ENCODE measurements at places on chromosomes 13 and 19. TPM values are rescaled to one million over a fixed set of nuclear protein-coding genes. Genes with fewer than 3 reads are reported as not detected.

Gene PHF11
- 67.8 TPM for total RNA-seq

GRCh38 chr13:51550151-51550550 lies 34.1 kb upstream of the WDFY2 start:
- no peak for DNase-seq

Gene KL
- total RNA-seq = 3.6 TPM

Gene RNF225
- total RNA-seq = 1.8 TPM

DNA sequence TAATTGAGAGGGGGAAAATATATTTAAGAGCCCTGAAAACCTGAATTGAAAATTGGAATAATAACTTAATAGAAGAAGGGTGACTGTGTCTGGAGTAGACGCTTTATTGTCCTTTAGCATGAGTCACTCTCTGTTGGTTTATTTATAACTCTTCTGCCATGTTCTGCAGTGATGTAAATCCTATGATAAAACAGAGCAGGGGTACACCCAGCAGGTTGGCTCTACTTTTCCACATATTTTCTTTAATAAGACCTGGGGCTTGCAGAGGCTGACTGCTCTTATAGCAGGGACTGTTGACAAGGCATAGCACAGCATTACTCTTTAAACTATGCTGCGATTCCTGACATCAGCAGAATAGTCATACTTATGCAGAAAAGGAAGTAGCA lies 389.9 kb upstream of the PCDH9 start:
- no peak for DNase-seq

DNA sequence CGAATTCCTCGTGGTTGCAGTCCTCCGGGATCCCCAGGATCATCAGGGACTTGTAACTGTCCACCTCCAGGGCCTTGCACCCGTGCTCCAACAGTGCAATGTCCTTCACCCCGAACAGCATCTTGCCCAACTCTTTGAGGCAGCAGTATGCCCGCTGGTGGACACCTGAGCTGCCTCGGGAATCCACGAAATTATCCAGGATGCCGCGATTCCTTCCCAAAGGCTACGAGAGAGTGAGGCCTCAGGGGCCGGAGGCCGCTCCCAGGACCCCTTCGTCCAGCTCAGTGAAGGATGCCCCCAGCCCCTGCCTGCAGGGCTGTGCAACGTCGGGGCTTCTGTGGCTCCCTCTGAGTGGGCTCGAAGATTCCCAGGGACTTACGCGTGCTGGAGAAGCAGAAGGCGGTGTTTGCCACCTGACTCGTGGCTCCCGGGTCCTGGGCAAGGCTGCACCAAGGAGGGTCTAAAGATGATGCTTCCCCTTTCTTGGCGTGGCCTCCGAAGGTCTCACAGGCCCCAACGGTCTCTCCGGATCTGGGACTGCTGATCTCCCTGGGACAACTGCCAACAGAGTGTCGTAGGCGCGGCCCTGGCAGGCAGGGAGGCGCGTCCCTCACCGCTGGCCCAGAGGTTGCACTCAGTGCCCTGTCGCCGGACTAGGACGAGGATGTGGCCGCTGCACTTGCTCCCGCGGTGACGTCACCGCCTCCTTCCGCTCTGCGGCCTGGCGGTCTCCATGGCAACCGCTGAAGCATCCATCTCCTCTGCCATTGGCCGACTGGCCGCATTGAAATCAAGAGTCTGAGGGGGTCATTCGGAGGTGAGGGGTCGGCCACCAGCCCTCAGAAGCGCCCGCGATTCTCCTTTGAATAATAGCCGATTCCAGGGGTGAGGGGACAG lies at the start of gene PNMA8C:
TSS of gene PNMA8C (minus strand) at position 698 of the 897 bp plus-strand sequence. CDS start at position 121, 577 bp downstream.
- peak; percentile 63 for DNase-seq

Gene GJA3
- total RNA-seq = 0.13 TPM

Gene MCF2L
- 115 TPM for total RNA-seq

GRCh38 chr19:19582471-19582870 lies 36.0 kb downstream of the PBX4 start:
- no peak for DNase-seq

Gene SHISA7
- total RNA-seq = not detected

GRCh38 chr19:39150807-39151600 lies 25.4 kb downstream of the PAK4 start:
- no peak for DNase-seq

DNA sequence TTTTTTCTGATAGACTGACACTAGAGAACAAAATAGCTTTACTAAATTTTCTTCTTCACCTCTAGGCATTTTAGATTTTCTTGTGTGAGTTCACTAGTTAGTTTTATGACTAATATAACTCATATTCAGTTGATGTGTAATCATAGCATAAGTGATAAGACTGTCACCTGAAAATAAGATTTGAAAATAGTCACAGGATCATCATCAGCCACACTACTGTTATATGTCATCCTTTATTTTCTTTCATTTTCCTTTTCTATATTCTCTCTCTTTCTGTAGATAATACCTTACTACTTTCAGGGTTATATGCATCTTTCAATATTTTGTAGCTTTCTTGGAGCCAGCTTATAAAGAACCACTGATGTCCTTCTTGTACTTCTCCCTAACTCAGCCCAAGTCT lies 292.6 kb downstream of the TDRD3 start:
- DNase-seq = no peak

Gene ZNF763
- 8.7 TPM for total RNA-seq
